ENCODE measurements at places on chromosomes 1 and 21.

- DNase-seq = peak; percentile 91
Measured at GRCh38 chr1:159945483-159946241, at the start of gene IGSF9. Gene IGSF9 (minus strand): TSS chr1:159945613. CDS start chr1:159943454, 2,159 bp downstream.

- DNase-seq = peak; percentile 69
Measured at GRCh38 chr1:44810101-44810761, 1.9 kb downstream of the BTBD19 start.

- no peak for DNase-seq
Measured at GRCh38 chr1:53361541-53361961, 33.7 kb upstream of the LRP8 start.

GRCh38 chr1:202254454-202255252 is 61.1 kb downstream of the LGR6 start:
- no peak for DNase-seq

- no peak for DNase-seq
Measured at GRCh38 chr1:52825868-52826267, 16.7 kb upstream of the ZYG11A start.

DNA sequence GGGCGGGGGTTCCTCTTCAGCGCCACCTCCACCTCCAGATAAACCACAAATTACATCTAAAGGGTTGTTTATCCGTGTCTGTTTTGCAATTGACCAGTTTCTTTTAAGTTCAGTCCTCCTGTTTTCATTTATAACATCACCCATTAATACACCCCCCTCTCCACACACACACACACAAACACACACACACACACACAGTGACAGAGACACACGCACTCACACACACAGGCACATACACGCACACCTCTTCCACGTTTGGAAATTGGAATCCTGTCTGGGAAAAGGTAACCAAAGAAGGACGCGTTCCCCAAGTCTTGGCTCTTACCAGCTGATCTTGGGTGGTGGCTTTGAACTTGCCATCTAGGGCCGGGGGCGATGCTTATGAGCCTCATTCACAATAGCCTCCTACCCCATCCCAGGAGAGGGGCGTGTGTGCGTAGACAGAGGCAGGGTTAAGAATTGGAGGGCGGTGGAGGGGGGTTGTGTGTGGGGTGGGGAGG is 442 bp upstream of the CSMD2 start:
- no peak for DNase-seq

GRCh38 chr1:53918343-53918742 is 24.4 kb downstream of the DIO1 start:
- DNase-seq = no peak

DNA sequence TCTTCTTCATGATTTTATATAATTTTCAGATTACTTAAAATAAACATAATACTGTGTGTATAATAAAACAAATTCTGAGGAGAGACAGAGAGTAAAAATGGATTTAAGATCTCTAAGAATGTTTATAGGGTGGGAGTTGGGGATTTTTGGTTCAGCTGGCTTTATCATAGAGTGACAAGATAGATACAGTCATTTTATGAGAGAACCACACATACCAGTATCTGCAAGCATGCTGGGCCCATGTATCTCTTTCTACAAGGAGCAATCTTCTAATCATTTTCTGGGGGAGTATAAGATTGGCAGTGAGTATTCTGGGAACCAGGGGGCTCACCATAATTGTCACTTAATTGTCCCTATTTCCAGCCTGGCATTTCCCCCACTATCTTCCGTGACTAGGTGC is 64.3 kb upstream of the DUSP10 start:
- no peak for DNase-seq

GRCh38 chr1:186887203-186887602 is 58.5 kb downstream of the PLA2G4A start:
- no peak for DNase-seq

All from left cardiac atrium (tissue), 4 donors.